ENCODE measurements at places on chromosomes 11 and 22.
A peak's percentile ranks its signal among the peaks of the same experiment; 100 is the strongest.

- no peaks in the 10 kb centered on the region for H3K36me3 ChIP-seq
- H3K4me3 ChIP-seq: no peak overlapping the region
- DNase-seq: no peak
- H3K4me1 ChIP-seq: peaks cover 7% of the 10 kb centered on the region
Observed at GRCh38 chr22:29872144-29872893, 10.7 kb upstream of the MTMR3 start.

DNA sequence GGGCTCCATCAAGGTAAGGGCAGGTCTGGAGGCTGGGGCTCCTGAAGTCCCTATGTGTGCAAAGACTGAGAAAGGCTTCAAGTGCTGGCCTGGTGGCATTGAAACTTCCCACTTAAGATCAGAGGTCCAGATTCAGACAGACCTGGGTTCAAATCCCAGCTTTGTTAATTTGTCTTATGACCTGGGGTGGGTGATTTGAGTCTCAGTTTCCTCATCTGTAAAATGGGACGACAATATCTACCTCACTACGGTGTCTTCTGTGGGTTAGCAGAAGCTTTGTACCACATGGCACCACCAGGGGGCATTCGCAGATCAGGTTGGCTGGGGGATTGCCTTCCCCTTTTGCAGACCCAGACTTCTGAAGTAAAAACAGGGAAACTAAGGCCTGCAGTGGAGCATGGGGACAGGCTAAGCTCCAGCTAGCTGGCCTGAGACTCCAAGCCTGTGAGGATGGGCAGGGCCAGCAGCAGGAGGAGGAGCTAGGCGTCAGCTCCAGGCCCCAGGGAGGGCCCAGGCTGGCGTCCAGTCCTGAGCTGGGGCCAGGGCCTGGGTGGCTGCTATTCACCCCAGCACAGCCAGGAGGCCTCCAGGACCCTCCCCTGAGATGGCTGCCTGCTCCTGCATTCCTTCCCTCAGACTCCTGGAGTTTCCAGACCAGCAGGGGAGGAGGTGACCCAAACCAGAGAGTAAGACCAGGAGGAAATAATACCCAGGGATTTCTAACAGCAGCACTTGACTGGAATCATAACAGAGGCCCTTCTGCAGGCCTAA, 1.5 kb downstream of the CASTOR1 start:
- peak; percentile 97 for DNase-seq
- no peak overlapping the region for H3K27ac ChIP-seq
- H3K27me3 ChIP-seq: no peaks in the 10 kb centered on the region
- H3K4me3 ChIP-seq: peak overlapping the region; percentile 77
- no peaks in the 10 kb centered on the region for H3K36me3 ChIP-seq

DNA sequence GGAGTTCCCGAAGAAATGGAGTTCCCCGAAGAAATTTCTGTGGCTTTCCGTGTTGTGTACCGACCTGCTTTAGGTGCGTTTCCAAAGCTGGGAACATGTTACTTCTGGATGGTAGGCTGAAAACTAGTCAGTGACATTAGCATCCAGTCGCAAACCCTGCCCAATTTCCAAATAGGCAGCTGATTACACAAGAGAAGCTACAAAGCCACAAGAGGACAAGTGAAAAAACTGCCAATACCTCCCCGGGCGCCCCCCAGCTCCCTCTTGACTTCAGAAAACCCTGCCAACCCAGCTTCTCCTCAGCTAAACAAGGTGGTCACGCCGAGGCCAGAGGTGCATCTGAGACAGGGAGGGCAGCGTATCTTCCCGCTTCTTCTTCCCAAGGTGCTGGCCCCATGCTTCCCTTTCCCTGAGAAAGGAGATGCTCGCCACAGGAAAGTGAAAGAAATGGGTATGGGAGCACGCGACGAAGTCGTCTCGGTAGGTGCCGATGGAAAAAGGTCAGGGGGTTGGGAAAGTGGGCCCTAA, 551 bp downstream of the AGBL2 start:
- H3K4me3 ChIP-seq: peak overlapping the region; percentile 91
- no peaks in the 10 kb centered on the region for H3K27me3 ChIP-seq
- peaks cover 16% of the 10 kb centered on the region for H3K4me1 ChIP-seq
- no peak for DNase-seq

DNA sequence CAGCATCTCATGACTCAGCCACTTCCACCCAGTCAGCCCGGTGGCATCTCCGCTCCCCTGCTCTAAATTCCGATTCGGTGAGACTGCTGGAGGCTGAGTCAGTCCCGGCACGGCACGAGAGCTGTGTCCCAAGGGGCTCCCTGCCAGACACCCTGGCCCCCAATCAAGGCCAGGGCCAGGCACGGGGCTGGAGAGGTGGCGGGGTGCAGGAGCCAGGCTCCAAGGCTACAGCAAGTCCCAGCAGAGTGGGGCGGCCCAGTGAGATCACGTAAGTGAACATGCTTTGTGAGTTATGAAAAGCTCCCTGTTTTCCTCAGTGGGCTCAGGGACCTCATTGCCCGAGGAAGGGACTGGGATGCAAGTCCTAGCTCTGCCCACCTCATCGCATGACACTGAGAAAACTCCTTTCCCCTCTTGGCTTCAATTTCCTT, 3.0 kb downstream of the C11orf68 start:
- H3K4me1 ChIP-seq: peaks cover 37% of the 10 kb centered on the region
- DNase-seq: peak; percentile 30
- H3K27ac ChIP-seq: no peak overlapping the region
- H3K36me3 ChIP-seq: peaks cover 1% of the 10 kb centered on the region
- no peak overlapping the region for H3K4me3 ChIP-seq

DNA sequence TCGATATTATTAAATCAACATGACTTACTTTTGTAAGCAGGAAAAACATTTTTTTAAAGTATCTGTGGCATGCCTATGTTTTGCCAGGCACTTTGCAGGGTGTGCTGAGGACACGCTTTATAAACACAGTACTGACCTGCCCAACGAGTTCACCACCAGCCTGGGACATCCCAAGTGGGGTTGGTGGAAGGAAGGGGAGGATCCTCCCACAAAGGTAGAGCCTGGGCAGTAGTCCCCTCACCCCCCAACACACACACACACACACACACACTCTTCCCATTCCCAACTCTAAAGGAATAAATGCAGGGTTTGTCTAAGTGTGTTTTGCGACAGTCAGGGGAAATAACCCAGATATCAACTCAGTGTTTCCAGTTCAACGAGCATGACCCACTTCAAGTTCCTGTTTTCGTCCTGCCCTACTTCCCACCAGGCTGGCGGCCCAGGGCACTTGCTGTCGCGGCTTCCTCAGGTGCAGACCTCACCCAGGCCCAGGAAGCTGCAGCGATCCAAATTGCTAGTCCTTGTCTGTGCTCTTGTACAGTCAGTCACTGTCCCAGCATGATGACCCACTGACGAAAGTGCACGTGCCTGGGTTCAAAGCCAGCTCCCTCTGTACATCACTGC, 3.1 kb downstream of the CERK start:
- peak; percentile 72 for DNase-seq
- H3K27ac ChIP-seq: peak overlapping the region; percentile 78

DNA sequence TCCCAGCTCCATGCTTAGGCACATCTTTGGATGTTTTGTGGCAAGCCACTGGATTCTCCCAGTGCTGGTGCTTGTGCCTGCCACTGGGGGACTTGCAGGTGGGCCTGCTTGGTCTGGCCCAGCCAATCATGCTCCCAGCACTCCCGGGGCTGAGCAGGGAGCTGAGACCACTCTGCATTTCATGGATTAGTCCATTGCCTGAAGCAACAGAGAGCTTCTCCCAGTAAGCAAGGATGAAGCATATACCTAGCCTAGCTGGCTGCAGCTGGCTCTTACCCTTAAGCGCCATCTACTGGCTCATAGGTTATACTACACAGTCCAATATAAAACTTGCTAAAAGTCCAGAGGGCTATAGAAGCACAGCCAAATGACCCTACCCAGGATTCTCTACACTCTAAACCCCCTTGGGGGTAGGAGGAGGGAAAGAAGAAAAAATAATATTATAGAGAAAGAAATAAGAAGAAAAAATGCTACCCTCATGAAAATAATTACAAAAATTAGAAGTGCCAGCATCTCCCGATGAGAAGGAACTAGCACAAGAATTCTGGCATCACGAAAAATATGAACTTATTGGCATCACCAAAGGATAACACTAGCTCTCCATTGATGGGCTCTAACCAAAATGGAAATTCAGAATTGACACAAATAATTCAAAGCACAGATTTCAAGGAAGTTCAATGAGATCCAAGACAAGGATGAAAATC, 275.3 kb downstream of the C11orf87 start:
- H3K36me3 ChIP-seq: no peaks in the 10 kb centered on the region
- peak; percentile 8 for DNase-seq
- no peaks in the 10 kb centered on the region for H3K27me3 ChIP-seq
- H3K4me3 ChIP-seq: no peak overlapping the region
- H3K4me1 ChIP-seq: no peaks in the 10 kb centered on the region
- no peak overlapping the region for H3K27ac ChIP-seq

DNA sequence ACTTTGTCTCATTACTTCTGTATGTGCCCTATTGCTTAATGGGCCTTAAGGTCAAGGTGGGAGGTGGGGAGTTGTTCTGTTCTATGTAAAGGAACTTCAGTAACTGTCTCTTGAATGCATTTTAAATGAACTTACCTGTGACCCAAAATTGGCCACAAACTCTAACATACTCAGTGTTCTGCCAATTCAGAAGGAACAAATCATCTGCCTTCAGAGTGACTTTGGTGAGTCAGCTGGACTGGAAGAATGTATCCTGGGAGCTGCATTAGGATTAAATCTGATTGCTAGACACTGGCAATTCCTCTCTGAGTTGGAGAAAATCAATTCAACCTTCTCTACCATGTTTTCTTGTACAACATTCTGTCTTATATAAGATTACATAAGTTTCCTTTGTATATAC, 1104.8 kb downstream of the DLG2 start:
- no peaks in the 10 kb centered on the region for H3K4me1 ChIP-seq
- no peak overlapping the region for H3K27ac ChIP-seq
- H3K36me3 ChIP-seq: no peaks in the 10 kb centered on the region
- H3K4me3 ChIP-seq: no peak overlapping the region

DNA sequence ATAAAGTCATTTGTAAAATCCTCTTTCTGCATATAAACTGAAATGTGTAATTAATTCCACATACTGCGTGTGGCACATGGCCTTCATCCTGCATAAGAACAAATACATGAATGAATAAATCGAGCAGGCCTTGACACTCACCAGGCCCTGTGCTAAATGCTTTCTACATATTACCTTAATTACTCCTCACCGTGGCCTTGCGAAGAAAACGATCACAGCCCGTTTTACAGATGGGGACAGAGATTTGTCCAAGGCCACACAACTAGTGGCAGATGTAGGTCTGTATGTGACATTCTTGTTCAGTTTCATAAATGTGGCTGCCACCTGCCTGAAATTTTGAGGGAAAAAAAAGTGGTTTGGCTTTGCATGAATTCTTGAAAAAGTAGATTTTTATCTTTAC, 5.8 kb upstream of the CCND1 start:
- no peak overlapping the region for H3K4me3 ChIP-seq
- H3K27ac ChIP-seq: no peak overlapping the region
- H3K27me3 ChIP-seq: peaks cover 28% of the 10 kb centered on the region
- no peaks in the 10 kb centered on the region for H3K36me3 ChIP-seq

DNA sequence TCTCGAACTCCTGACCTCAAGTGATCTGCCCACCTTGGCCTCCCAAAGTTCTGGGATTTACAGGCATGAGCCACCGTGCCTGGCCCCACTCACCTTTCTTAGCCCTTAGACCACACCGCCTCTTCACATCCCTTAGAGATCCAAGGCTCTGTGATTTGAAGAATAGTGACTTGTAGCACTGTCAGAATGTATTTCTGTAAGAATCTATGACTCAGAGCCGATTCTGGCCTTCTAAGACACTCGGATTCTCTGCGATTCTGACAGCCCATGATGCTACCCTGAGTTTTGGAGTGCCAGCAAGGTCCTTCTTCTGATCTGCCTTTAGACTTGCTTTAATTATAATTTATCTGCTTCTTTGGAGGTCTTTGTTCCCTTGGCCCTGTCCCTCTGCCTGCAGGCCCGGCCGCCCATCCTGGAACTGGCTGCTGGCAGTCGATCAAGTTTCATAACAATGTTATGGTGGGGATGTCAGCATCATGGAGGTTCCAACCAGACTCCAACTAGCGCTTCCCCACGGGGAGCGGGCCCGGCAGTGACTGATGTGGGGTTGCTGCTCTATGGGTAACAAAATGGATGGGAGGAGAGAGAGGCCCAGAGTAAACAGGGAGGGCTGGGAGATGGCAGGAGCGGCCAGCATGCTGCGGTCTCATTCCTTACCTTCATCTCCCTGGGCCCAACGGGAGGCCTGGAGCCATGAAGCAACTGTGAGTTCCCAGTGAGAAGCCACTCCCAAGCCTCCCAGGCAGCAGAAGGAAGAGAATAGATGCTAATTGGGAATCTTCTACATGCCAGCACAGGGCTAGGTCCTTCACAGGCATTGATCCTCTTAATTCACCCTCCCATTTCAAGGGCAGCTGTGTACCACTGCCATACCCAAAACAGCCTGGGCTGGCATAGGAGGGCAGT, 55.7 kb upstream of the RASD2 start:
- H3K27ac ChIP-seq: no peak overlapping the region
- H3K4me1 ChIP-seq: peaks cover 5% of the 10 kb centered on the region
- H3K4me3 ChIP-seq: no peak overlapping the region
- H3K36me3 ChIP-seq: no peaks in the 10 kb centered on the region
- no peak for DNase-seq

DNA sequence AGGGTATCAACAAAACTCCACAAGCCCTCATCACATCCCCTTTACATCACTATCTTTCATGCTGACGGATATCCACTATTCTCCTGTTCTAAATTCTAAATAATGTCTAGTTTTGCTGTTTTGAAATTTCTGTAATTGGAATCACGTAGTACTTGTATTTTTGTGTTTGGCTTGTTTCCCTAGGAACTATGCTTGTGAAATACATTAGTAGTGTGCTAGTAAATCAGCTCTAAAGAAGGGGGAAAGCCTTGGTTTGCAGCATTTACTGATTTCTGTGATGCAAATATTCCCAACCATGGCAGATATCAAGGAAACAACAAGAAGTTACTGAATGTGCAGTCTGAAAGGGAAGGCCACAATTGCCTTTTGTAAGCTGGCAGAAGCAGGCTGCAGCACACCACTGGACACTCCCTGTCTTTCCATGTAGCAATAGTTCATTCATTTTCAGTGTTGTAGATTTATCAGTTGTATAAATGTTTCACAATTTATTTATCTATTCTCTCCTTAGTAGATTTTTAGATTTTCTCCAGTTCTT, 4.7 kb upstream of the FOLH1 start:
- no peak overlapping the region for H3K27ac ChIP-seq
- H3K36me3 ChIP-seq: no peaks in the 10 kb centered on the region
- no peaks in the 10 kb centered on the region for H3K27me3 ChIP-seq
- peaks cover 2% of the 10 kb centered on the region for H3K4me1 ChIP-seq
- DNase-seq: no peak

GRCh38 chr11:6096417-6096816, 11.1 kb upstream of the OR56B4 start:
- no peak overlapping the region for H3K27ac ChIP-seq
- H3K4me1 ChIP-seq: peaks cover 6% of the 10 kb centered on the region
- no peaks in the 10 kb centered on the region for H3K36me3 ChIP-seq
- no peak overlapping the region for H3K4me3 ChIP-seq
- DNase-seq: no peak

- no peak overlapping the region for H3K4me3 ChIP-seq
- DNase-seq: no peak
- no peaks in the 10 kb centered on the region for H3K36me3 ChIP-seq
- no peak overlapping the region for H3K27ac ChIP-seq
- H3K27me3 ChIP-seq: peaks cover 20% of the 10 kb centered on the region
- H3K4me1 ChIP-seq: no peaks in the 10 kb centered on the region
Observed at GRCh38 chr22:27612115-27612514, 189.4 kb downstream of the MN1 start.

- no peak overlapping the region for H3K27ac ChIP-seq
- peaks cover 23% of the 10 kb centered on the region for H3K36me3 ChIP-seq
- no peak overlapping the region for H3K4me3 ChIP-seq
- DNase-seq: no peak
- H3K27me3 ChIP-seq: no peaks in the 10 kb centered on the region
Observed at GRCh38 chr11:130247319-130247718, 67.4 kb downstream of the ZBTB44 start.

Data from activated naive CD4-positive, alpha-beta T cell treated with anti-CD3 and anti-CD28 coated beads for 36 hours (primary cell).